ENCODE measurements at places on chromosomes 4 and X.

DNA sequence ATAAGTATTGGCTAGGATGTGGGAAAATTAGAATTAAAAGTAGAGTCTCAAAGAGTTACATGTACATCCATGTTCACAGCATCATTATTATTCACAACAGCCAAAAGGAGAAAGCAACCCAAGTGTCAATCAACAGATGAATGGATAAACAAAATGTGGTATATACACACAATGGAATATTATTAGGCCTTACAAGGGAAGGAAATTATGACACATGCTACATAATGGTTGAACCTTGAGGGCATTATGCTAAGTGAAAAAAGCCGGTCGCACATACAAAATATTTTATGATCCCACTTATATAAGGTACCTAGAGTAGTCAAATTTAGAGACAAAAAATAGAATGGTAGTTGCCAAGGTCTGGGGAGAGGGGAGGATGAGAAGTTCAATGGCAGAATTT lies 80.1 kb downstream of the HUWE1 start:
- no peak for DNase-seq

DNA sequence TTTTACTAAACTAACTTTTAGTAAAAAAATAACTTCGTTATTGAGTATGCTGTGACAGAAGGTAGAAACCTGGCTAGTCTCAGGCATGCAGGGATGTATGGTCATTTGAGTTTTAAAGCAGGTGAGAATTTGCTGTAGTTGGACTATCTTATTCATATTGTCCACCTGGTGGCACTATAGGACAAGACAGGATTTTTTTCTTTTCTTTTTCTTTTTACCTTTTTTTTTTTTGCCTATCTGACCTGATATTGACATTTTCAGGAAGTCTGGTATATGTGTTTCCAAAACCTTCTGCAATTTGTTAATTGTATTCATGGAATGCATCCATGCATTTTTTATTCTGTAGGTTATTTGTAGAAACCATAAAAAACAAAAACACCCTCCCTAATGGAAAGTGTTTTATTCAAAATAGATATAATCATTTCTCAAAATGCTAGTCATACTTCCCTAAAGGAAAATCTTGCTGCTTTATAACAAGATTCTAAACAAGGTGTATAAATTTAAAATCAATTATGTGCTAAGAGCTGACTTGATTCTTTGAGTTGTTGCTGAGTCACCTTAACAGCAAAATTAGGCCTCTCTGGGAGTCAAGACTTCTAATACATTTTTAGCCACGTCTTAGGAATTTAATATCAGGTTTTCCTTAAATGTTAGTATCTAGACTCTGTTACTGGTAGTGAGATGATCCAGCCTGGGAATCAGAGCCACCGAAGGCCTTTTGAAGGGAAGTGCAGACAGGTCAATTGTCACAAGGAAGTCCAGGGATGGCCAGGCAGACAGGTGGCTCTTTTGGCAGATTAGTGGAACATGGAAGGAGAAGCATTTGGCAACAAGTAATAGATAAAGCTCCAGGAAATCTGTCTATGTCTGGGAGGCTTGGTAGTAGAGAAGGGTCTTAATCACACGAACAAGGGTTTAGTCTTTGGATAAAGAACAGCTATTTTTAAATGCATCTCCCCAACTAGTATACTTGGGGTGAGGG lies 201.3 kb upstream of the GNPDA2 start:
- no peak for DNase-seq

DNA sequence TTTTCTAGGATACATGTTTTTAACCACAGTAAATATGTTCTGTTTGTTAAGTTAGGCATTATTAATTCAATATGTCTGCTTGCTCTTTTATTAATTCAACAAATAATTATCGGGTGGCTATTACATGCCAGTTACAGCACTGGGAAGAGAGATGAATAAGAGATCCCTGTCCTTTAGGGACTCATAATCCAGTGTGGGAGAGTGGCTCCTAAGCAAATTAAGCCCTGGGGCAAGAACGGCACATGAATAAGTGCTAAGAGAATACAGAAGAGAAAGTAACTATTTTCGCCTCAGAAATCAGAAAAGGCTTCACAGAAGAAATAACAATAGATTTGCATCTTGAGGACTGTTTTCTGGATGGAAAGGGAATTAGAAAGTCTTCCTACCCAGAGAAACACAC lies 236.7 kb downstream of the NR3C2 start:
- DNase-seq = no peak

DNA sequence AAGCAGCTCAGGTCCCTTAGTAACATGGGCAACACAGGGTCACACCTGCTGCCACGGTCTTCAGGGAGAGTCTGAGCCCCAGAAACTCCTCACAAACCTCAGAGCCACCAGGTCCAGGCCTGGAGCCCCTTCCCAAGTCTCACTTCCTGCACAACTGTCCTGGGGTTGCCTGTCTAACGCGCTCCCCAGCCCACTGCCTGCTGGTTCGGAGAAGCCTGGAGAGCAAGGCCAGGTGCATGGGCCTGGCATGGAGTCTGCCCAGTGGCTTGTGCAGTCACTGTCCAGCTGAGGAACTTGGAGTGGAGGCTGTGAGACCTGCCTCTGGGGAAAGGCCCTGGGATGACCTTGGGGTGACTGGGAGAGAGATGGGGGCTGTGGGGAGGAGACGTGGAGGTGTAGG lies 28.0 kb downstream of the FAM53A start:
- no peak for DNase-seq

GRCh38 chr4:78629991-78630541 lies 78.5 kb downstream of the ANXA3 start:
- no peak for DNase-seq

DNA sequence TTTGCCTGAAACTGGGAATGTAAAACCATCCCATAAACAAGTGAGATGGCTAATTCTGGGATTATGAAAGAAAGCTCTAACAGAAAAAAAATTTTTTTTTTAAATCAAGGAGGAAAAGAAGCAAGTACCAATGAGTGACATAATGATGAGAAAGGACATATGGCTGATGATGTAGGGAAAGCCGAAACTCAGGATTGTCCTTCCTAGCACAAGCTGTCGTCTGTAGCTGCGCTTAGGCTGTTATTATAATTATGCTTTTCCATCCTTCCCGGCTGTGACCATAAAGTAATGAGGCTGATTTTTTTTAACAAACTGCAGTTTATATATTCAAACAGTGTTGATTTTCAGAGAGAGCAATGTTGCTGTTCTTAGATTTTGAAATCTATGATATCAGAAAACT lies 209.8 kb upstream of the NOCT start:
- DNase-seq = no peak

- DNase-seq = no peak
Observed at GRCh38 chr4:80134936-80135701, 62.1 kb upstream of the ANTXR2 start.

DNA sequence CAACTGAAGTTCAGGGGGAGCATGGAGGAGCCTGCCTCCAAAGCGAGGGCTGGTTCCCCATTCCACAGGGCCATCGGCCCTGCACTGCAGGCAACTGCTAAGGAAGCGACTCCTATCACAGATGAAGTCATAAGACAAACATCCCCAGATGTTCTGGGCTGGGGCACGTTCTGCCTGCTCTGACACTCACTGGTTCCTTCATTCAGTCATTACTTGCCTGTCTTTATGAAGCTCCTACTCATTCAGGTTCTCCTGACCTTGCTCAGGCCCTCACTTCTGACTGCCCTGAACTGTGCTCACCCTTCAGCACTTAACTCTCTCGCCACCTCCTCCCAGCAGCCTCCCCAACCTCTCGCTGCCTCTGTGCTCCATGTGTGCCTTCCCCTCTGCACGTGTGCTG lies 2.5 kb upstream of the SLC2A9 start:
- no peak for DNase-seq

DNA sequence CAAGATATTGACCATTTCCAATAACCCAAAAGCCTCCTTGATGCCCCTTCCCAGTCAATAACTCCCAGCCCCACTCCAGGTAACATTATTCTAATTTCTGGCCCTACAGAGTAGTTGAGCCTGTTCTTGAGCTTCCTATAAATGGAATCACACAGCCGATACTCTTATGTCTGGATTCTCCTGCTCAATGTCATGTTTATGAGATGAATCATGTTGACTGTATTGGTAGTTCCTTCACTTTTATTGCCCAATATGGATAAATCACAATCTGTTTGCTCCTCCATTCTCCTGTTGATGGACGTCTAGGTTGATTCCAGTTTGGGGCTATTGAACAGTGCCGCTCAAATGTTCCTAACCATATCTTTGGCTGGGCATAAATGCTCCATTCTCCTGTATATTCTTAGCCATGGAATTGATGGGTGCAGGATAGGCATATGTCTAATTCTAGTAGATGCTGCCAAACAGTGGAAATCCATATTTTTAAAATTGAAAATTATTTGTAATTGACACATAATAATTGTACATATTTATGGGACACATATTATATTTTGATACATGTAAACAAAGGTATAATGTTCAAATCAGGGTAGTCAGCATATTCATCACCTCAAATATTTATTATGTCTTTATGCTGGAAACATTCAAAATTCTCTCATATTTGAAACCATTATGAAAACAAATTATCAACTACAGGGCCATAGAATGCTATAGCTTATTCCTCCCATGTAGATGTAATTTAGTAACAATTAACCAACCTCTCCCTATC lies 40.5 kb upstream of the SLC2A9 start:
- no peak for DNase-seq

GRCh38 chrX:1126738-1127137 lies 85.7 kb downstream of the CRLF2 start:
- no peak for DNase-seq

DNA sequence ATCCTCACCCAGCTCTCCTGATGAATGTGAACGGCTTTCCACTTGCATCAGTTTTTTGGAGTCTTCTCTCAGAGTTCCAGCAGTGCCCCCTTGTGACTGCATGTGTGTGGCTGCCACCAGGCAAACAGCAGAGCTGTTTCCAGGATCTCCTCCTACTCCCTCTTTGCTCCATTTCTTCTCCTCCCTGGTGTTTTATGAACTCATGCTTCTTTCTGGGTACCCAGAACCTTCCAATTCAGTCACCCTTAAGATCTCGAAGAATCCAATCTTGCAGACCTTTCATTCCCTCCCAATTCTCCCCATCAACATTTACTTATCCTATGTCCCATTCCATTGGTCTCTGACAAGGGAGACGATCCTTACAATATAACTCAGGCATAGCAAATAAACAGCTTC lies 6.8 kb upstream of the TCEANC start:
- DNase-seq = no peak

DNA sequence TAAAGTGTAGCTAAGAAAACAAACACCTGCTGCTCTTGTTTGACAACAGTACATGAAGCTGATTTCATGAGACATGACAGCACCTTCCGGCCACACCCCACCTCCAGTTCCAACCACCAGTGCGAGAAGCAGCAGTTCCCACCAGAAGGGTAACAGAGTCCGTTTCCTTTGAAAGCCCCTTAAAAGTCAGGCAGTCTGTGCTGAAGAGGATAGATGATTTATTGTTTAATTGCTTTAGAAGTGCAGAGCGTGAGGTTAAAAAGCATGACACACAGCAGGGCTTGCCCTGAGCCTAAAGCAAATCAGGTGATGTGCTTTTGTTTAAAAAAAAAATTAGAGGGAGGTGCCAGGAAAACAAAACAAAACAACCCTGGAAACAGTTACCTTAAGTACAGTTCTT lies 82.6 kb downstream of the HADH start:
- peak; percentile 65 for DNase-seq

DNA sequence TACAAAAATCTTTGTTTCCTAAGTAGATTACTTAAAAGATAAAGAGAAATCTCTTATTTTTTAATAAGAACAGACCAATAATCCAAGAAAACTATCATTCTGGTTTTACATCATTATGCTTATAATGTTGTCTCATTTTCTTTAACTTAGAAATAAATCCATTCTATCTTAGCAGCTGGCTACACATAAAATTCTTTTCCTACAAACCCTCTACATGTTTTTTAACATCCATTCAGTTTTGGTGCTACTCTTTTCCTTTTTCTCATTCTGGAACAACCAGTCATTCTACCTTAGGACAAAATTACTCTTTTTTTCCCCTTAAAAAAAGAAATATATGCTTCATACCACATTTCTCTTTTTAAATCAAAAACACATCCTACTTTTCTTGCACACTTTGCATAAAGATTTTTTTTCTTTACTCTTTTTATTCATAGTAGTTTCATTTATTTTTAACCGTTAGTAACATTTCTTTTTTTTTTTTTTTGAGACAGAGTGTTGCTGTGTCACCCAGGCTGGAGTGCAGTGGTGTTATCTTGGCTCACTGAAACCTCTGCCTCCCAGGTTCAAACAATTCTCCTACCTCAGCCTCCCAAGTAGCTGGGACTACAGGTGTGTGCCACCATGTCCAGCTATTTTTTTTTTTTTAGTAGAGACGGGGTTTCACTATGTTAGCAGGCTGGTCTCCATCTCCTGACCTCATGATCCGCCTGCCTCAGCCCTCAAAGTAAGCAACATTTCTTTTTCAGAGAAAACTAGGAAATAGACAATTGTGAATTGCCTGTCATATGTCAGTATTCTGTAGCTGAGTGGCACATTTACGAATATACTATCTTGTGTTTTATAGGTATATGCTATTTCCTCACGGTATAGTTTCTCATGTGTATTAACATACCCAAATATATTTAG lies 562.8 kb downstream of the ADGRL3 start:
- DNase-seq = no peak

- no peak for DNase-seq
Observed at GRCh38 chr4:174517502-174518445, 4.5 kb downstream of the HPGD start.

Measured in activated CD8-positive, alpha-beta memory T cell treated with anti-CD3 and anti-CD28 coated beads for 1 hour (primary cell).